RKO (cell line): ENCODE measurements at places on chromosomes 6 and 20.

DNA sequence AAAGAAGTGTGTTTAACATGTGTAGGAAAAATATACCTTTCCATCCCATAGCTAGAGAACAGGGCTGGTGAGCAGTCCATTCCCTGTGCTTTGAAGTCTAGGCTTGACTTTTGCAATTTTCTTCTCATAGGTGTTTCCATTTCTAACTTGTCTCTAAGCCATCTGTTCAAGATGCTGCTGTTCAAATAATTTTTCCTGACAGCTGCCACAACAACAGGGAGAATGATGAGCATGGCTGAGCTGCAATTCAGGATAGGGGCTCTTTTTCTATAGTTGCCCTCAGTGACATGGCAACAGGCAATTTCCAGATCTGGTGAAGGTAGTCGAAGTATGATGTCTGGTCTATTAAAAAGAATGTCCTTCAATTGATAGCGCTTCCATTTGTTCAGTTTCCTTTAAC lies 103.0 kb upstream of the HS3ST5 start:
- no peak for DNase-seq

GRCh38 chr6:1821513-1822183 lies 211.9 kb downstream of the FOXC1 start:
- no peak for DNase-seq

- no peak for DNase-seq
Observed at GRCh38 chr6:44132476-44132875, 5.1 kb downstream of the TMEM63B start.

DNA sequence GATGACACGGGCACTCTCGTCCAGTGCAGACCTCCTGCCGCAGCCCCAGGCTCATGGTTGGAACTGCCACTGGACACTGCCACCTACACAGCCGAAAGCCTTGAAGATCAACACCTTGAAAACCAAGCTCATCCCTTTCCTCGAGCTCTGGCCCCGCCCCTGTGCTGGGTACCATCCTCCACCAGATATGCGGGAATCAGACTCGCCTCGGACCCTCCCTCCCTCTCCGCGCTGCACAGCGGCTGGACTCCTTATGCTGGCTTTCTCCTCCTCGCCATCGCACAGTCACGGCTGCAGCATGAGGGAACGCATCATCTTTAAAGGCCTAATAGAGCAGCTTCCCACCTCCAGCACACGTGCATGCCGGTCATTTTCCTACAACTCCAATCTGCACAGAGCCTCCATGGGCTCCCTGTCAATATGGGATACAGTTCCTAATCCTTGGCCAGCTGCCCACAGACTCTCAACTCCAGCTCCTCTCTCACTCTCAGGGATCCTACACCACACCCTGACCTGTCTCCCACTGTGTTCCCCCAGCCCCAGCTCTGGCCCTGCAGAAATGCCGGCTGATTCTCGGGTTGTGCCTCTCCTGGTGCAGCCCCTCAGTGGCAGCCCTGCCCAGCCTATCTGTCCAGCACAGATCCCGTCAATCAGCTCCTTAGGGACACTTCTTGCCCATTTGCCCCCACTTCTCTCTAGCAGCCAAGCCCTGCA lies 23.2 kb downstream of the TXNDC5 start:
- DNase-seq = no peak

DNA sequence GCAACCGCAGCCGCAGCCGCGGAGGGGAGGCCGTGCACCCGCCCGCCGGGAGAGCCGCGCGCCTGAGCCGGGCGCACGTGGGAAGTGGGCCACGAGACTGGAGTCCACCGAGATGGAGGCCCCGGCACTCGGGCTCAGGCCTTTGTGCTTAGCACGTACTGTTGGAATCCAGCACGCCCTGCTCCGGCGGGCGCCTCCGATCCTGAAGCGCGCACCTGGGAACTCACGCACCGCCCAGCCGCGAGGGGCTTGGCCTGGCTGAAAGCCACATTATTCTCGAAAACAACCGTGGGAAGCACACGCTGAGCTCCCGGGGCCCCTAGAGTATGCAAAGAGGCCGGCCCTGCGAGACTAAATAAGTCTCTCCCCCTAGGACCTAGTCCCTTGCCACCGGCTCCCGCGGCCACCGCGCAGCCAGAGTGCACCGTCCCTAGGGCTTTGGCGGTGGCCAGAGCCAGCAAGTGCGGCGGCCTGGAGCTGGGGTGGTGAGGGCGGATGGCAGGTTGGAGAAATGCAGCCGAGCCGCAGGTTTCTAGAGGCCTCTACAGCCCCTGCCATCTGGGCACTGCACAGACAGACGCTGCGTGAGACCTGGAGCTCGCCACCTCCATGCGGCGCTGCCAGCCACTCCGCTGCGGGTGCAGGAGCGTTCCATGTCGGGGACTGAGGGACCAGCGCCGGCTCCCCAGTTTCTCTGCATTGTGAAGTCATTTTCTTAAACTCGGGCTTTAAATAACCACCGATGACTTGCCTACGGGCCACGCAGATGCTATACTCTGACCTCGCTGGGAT lies 42.0 kb upstream of the LY86 start:
- DNase-seq = no peak

DNA sequence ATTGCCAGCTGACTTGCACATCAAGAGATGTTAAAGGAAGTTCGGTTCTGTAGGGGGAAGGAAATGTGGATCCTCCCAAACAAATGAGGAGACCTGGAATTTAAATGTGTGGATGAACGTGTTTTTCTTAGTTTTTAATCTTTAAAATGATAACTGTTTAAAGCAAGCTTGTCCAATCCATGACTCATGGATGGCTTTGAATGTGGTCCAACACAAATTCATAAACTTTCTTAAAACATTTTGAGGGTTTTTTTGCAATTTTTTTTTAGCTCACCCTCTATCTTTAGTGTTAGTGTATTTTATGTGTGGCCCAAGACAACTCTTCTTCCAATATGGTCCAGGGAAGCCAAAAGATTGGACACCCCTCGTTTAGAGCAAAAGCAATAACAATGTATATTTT lies 12.6 kb downstream of the TUBB2B start:
- no peak for DNase-seq

- DNase-seq = no peak
Observed at GRCh38 chr6:149628875-149629510, 19.5 kb downstream of the KATNA1 start.

DNA sequence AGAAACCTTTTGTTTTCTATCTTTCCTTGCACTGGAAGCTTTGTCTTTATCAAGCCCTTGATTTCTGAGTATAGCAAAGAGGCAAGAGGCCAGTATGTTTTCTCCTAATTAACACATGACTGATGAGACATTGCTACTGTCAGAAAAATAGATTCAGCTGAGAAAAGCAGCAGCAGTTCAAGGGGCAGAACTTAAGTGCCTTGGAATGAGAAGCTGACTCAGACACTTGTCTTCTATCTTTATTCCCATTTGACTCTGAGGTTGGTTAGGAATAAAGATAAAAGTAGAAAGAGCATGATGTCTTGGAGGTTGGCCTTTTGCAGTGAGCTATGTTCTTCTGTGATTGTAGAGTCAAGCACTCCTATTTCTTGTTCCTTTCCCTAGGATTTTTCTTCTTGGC lies 79.1 kb upstream of the MAN1A1 start:
- no peak for DNase-seq

DNA sequence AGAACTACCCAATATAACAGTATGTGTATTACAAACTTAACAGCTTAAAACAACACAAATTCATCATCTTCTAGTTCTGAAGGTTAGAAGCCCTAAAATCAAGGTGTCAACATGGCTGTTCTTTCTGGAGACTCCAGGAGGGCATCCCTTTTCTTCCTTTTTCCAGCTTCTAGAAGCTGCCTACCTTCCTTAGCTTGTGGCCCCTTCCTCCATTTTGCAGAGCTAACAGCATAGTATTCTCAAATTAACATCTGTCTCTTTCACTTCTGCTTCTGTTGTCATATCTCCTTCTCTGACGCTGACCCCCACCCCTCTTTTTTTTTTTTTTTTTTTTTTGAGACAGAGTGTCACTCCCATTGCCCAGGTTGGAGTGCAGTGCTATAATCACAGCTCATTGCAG lies 52.8 kb upstream of the AKIRIN2 start:
- no peak for DNase-seq

- DNase-seq = no peak
Observed at GRCh38 chr20:3101737-3102574, 17.4 kb upstream of the AVP start.

DNA sequence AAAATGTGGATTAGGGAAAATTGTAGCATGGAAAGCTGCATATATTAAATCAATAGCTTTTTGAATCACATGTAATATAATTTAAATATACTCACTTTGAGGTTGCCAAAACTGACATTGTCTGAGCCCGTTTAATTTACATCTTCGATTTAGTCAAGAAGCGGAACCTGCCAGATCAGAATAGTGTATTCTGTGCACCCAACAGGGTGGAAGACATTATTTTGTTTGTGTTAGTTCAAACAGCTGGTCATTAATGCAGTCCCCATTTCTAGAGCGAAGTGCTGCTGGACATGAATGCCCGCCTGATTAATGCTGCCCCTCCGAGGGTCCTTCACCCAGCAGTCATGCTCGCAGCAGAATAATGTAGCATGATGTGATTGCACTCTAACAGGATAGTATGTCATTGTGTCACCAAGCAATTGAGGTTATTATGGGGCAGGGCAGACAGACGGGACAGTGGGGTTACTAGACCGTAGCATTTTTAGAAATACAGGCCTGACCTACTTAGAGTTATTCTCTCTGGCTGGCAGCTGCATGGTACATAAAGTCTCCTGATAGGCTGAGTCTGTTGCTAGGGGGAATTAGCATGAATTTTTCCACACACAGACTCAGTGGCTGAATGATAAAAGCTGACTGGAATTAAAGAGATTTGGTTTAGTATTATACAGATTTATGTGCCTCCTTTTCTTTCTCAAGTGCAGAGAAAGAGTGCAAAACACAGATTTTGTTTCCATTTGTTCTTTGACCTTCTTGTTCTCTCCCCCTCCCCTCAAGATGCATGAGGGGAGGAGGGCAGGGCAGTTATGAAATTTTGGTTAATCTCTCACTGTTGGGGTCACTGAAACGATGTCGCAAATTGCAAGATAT lies 147.1 kb downstream of the PRL start:
- no peak for DNase-seq

GRCh38 chr20:34713194-34713943 lies 9.2 kb downstream of the TP53INP2 start:
- DNase-seq = peak; percentile 97

GRCh38 chr6:134642279-134642678 lies 307.6 kb downstream of the ALDH8A1 start:
- DNase-seq = no peak

DNA sequence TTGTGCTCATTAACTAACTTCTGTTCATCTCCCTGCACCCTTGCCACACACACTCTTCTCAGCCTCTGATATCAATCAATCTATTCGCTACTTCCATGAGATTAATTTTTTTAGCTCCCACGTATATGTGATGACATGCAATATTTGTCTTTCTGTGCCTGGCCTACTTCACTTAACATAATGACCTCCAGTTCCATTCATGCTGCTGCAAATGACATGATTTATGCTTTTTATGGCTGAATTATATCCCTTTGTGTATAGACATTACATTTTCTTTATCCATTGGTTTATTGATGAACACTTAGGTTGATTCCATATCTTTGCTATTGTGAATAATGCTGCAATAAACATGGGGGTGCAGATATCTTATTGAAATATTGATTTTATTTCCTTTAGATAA lies 50.8 kb upstream of the SPTLC3 start:
- DNase-seq = no peak

DNA sequence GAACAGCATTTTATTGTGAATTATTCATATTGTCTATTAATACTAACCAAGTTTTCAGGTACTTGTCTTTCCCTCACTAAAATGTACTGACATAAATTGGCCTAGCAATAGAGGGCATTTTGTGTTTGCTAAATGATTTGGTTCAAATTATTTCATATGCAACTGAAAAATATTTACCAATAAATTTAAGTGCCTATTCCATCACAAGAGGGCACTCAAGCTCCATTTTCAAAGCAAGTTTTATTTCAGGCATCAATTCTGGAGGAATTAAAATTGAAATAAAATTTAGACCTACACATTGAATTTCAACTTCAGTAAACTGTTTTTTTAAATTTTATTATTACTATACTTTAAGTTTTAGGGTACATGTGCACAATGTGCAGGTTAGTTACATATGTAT lies 114.3 kb upstream of the SYNCRIP start:
- DNase-seq = peak; percentile 30

- peak; percentile 94 for DNase-seq
Observed at GRCh38 chr6:109690737-109691621, at the start of the genes AK9 and FIG4. Gene AK9 (minus strand): TSS chr6:109691202. CDS start chr6:109675745, 15,457 bp downstream. Gene FIG4 (plus strand): TSS chr6:109691296. CDS start chr6:109691436, 140 bp downstream.

DNA sequence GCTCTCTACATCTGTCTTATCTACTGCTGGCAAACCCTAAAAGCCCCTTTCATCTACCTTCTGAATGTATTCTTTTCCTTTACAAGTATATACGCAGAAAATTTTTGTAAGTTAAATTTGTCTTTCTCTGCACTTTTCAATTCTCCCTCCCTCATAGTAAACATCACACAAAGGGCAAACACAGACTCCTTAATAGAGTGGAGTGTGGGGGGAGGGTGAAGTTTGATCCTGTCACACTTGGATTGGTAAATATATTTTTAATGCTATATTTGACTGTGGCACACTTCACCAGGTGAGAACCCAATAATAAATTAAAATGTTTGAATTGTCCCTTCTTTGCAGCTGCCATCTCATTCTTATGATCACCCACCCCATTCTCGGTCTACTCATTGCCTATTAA lies 33.2 kb upstream of the PAQR8 start:
- DNase-seq = no peak

- DNase-seq = no peak
Observed at GRCh38 chr6:53070806-53071205, 5.6 kb downstream of the FBXO9 start.

DNA sequence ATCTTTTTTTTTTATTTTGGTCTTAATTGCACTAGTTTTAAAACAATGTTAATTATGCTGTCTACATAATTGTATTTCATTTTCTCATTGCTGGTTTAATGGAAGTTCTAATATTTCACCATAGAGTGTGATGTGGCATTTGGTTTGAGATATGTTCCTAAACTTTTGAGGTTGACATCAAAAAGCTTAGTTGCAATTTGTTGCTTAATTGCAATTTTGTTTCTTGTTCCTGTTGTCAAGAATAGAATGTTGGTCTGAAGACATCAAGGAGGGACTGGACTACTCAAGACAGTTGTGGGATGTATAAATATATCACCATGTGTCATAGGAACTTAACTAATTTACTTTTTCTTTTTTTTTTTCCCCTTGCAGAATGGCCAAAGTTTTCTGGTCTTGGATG lies 12.5 kb downstream of the HSF2 start:
- DNase-seq = no peak

- no peak for DNase-seq
Observed at GRCh38 chr6:112941613-112942012, 594.5 kb downstream of the RFPL4B start.
